NCI-H1694 treated with DMSO at 0.1 percent for 48 hours (cell line): ENCODE measurements at places on chromosomes 3 and 15.
A peak's percentile ranks its signal among the peaks of the same experiment; 100 is the strongest.

DNA sequence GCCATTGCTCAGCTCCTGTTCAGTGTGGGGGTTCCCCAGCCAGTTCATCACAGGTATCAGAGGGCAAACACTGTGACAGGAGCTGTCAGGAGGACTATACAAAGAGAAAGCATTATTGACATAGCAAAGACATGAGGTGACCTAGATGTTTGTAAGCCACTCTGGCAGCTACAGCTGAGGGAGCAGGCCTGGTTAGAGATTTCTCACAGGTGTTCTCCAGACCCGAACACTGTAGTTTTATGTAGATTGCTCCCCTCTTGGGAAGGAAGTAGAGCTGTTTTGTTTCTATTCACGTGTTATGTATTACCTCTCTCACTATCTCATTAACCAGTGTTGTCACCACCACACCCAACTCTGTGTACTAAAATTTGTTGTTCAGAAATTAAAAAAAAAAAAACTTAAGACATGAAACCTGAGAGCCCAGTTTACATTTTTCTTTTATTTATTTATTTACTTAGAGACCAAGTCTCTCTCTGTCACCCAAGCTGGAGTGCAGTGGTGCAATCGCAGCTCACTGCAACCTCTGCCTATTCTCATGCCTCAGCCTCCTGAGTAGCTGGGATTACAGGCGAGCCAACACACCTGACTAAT is 123.7 kb downstream of the RBPMS2 start:
- no peak for DNase-seq

- DNase-seq: no peak
Observed at GRCh38 chr3:122961146-122961545, 66.4 kb downstream of the SEMA5B start.

- no peak for DNase-seq
Observed at GRCh38 chr3:66322436-66322835, 101.6 kb downstream of the SLC25A26 start.

DNA sequence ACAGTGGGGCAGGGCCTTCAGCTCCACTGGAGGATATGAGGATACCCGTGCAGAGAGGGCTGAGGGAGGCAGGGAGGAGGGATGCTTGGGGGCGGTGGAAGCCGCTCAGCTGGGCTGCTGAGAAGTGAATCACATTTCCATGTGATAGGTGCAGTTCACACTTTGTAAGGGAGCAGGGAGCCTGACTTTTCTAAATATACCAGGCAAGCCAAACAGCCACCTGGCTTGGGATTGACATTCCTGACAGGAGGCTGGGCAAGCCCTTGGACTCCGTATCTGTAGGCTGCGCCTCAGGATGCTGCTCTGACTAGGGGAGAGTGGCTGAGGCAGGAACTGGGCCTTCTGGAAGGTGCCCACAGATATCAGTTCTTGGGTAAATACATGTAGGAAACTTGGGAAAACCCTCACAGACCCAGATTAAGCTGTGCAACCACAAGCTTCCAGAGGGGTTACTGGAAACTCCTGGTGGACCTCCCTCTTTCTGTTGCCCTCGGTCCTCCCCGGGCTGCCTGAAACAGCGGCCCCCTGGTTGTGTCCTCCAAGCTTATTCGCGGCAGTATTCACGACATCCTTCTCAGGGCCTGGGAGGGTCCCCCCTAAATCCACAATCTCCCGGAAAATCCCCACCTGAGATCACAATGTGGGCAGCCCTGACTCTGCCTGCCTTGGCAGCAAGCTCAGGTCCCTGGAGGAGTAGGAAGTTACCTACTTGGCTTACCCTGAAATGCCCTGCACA is 33.0 kb upstream of the ADCY5 start:
- no peak for DNase-seq

- DNase-seq: no peak
Observed at GRCh38 chr3:193842029-193842798, 249.2 kb downstream of the OPA1 start.

DNA sequence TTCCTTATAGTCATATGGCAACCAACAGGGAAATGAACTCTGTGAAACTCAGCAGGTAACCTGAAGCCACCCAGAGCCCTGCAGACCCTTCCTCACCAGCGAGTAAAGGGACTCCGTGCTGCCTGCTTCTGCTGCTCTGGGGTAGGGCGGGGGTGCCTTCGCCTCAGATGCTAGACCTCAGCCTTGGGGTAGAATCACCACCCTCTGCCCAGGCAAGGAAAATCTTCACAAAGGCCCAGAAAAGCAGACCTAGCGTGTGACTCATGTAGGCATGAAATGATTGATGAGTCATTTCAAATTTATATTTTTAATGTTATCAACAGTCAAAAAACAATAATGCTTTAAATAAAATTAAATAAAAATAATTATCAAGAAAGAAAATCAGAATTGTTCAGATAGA is 6.6 kb downstream of the STIMATE start:
- no peak for DNase-seq

GRCh38 chr3:196641333-196642054 is 2.0 kb downstream of the NRROS start:
- no peak for DNase-seq

DNA sequence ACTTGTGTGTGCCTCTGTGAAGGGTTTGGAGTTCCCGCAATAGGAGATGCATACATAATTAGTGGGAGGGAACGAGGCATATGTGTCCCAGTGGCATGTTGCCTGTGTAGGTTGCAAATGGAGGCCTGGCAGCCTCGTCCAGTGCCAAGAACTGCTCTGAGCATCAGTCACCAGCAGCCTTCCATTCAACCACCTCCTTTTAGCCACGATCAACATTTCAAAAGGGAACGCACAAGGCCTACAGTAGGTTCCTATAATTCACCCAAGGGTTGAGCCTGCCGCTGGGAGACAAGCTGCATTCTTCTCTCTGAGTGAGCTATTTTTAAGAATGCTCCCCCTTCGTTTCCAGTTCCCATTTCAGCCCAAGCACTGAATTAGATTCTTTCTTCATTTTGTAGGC is 78.8 kb upstream of the CTNNB1 start:
- DNase-seq: no peak

DNA sequence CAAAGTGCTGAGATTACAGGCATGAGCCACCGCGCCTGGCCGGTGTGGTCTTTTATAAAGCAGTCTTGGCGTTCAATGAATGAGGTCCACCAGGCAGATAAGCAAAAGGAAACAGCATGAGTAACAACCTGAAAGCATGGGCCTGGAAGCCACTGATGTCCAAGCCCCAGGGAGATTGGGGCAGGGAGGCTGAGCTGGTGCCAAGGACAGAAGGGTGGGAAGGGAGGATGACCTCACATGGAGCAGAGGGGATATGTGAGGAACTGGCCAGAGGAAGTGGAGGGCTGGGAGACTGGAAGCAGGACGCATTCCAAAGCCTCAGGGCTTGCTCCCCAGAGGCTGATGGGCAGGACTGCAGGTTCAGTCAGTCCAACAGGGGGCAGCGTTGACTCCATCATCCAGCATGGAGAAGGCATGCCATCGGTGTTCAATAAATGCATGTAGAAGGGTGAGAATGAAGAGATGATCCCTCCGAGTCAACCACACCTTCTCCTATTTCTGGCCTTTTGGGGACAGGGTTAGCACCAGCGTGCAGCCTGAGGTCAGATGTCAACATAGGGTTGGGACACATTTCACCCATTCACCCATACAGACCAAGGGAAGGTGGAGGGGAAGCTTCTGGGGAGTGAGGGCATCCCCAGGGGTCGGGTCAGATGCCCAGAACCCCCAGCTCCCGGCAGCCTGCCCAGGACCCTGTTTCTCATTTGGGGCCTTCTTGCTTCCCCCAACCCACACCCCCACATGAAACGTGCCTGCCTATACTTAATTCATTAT is 14.8 kb downstream of the MYL3 start:
- no peak for DNase-seq

- no peak for DNase-seq
Observed at GRCh38 chr15:91599261-91599660, 254.2 kb upstream of the SLCO3A1 start.

DNA sequence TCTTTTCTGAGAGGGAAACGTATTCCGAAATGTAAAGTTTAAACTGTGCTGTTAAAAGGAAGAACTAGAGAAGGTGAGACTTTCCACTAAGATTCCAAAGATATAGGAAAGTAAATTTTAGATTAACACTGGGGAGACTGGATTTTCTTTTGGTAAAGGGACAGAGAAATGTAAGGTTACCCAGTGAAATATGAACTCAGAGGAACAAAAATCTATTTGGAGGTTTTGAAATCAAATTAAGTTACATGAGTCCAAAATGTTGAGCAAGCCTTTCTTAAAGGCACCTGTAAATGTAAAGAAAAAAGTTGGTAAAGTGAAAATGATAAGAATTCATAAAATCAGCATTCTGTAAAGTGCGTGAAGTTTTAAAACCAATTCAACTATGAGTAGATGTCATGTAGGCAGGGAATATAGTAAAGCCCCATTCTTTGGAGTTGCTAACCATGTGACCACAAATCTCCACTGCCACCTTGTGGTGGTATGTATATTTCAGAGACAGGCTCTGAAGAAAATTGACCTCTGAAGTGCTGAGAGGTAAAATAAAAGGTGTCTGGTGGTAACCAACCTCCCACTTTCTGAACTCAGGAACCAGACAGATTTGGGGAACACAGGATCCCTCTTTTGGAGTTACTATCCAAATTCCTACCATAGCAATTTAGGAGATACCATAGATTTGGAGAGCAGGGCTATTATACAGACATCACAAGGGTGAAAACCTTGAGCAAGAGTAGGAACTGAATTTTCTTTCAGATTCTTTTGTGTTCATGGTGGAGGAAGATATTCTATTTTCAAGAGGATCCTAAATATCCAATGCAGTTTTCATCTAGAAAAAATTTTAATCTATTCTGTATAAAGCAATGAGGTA is 215.3 kb downstream of the ROBO2 start:
- peak; percentile 12 for DNase-seq

DNA sequence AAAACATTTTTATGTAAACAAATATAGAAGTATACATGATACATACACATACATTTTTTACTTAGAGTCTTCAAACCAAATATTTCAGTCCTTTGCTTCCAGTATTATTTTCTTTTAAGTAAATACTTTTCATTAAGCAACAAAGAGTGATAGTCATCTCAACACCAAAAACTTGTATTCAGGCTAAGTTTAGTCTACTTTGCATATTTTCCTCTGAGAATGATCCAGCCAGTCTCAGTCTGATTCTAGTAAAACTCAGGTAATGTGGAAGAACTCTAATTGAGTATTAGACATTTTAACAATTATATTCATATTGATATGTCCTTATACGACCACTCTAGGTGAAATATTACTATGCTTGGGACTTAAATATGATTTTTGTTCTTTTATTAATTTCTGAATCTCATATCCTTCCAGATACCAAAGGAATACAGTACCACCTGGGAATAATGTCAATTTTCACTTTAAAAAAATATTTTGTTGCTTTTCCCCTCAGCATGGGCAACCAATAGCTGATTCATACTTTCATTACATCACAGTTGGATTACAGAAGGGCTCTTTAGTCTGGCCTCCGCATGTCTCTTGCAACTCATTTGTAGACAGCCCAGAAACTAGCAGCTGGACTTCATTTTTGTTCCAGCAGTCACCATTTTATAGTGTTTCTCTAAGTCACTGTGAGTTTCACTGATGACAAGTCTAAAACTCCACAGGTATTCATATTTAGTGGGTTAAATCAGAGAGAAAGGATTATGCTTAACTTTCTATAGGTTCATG is 390.4 kb downstream of the ZBTB20 start:
- peak; percentile 36 for DNase-seq

GRCh38 chr3:50254577-50255250 is 14.2 kb upstream of the SEMA3B start:
- DNase-seq: no peak
